Peyer's patch (tissue), 4 donors: ENCODE measurements at places on chromosomes 12 and 14. TPM values are rescaled to one million over a fixed set of nuclear protein-coding genes. Genes with fewer than 3 reads are reported as not detected.
A peak's percentile ranks its signal among the peaks of the same experiment; 100 is the strongest.

Gene WNT5B
- total RNA-seq = 0.53 TPM

DNA sequence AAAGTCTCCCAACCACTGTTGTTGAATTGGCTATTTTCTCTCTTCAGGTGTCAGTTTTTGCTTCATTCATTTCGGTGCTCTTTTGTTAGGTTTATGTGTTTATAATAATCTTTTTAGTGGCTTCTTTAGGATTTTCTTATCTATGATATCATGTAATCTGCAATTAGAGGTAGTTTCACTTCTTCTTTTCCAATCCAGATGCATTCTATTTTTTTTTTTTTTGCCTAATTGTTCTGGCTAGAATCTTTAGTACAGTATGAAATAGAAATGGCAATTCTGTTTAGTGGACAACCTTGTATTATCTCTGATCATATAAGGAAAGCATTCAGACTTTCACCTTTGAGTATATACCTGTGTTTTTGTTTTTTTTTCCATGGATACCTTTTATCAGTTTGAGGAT is 17.4 kb downstream of the CNOT2 start:
- H3K36me3 ChIP-seq = no peaks in the 10 kb centered on the region
- no peak overlapping the region for H3K4me3 ChIP-seq
- H3K27me3 ChIP-seq = no peaks in the 10 kb centered on the region
- H3K27ac ChIP-seq = no peak overlapping the region

- no peak overlapping the region for H3K4me3 ChIP-seq
- no peak overlapping the region for H3K27ac ChIP-seq
- no peaks in the 10 kb centered on the region for H3K4me1 ChIP-seq
- H3K36me3 ChIP-seq = no peaks in the 10 kb centered on the region
Measured at GRCh38 chr14:60553808-60554207, 44.9 kb downstream of the SIX6 start.

Gene SPTB
- 0.94 TPM for total RNA-seq

Gene ATL1
- total RNA-seq = 7.8 TPM

GRCh38 chr14:102220031-102220430 is 80.3 kb downstream of the WDR20 start:
- H3K36me3 ChIP-seq = no peaks in the 10 kb centered on the region
- no peak overlapping the region for H3K4me3 ChIP-seq
- no peaks in the 10 kb centered on the region for H3K27me3 ChIP-seq
- peak; percentile 70 for DNase-seq
- no peak overlapping the region for H3K27ac ChIP-seq
- no peaks in the 10 kb centered on the region for H3K4me1 ChIP-seq

DNA sequence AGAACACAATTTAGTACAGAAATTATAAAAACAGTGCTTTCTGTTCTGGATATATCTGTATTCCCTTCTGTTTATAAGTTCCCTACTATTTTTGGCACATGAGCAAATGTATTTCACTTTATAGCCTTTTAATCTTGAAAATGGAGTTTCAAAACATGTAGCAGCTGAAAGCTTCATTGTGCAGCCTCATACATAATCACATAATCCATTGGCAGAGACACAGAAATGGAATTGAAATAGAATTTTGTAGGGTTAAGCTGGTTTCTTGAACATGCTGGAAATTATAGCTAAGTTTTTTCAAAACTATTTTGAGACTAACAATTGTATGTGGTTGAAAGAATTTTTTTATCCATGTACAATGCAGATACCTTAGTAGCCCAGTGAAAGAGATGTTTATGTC is 614.3 kb upstream of the MDGA2 start:
- no peaks in the 10 kb centered on the region for H3K4me1 ChIP-seq
- DNase-seq = no peak
- no peaks in the 10 kb centered on the region for H3K36me3 ChIP-seq
- no peak overlapping the region for H3K27ac ChIP-seq
- H3K27me3 ChIP-seq = no peaks in the 10 kb centered on the region
- no peak overlapping the region for H3K4me3 ChIP-seq

Gene RPGRIP1
- total RNA-seq = not detected

DNA sequence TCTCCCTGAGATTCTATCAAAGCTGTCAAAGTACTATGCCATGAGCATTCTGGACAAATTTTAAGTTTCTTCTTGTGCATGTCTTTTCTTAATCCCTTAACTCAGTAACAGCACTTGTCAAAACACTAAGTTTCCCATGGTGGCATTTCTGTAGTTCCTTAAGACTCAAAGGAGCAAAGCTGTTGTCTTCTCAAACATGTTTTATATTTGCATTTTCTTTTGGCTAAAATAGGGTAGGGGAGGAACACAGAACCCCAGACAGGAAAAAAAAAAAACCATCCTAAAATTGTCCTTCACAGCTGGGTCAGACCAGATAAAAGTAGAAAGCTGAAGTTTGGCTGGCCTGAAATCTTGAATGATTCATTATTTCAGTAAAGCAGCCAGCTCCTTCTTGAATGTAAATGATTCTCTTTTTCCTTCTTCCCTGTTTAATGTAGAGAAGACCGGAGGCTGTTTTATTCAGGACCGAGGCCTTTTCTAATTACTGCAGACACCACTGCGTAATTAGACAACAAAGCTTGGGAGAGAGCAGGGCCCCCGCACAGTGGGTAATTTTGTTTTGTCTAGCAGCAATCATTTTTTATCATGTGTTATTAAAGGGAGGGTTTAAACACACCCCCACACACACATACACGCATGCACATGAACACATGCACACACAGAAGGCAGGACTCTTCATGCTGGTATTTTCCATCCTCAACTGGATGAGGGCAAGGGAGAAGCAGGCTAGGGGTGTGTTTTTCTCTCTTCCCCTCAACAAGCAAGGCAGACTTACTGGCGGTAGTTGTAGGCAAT is 51.0 kb downstream of the PAH start:
- no peaks in the 10 kb centered on the region for H3K4me1 ChIP-seq
- no peak for DNase-seq
- no peak overlapping the region for H3K27ac ChIP-seq
- no peak overlapping the region for H3K4me3 ChIP-seq
- no peaks in the 10 kb centered on the region for H3K27me3 ChIP-seq

- no peaks in the 10 kb centered on the region for H3K27me3 ChIP-seq
- H3K4me1 ChIP-seq = peaks cover 5% of the 10 kb centered on the region
- peak overlapping the region; percentile 13 for H3K27ac ChIP-seq
- peak; percentile 82 for DNase-seq
Measured at GRCh38 chr14:102479777-102480176, 29.8 kb downstream of the ANKRD9 start.

GRCh38 chr12:130916241-130916911 is 37.3 kb upstream of the ADGRD1 start:
- no peak overlapping the region for H3K4me3 ChIP-seq
- no peaks in the 10 kb centered on the region for H3K36me3 ChIP-seq
- H3K27ac ChIP-seq = no peak overlapping the region
- no peaks in the 10 kb centered on the region for H3K27me3 ChIP-seq
- DNase-seq = peak; percentile 54
- H3K4me1 ChIP-seq = no peaks in the 10 kb centered on the region

DNA sequence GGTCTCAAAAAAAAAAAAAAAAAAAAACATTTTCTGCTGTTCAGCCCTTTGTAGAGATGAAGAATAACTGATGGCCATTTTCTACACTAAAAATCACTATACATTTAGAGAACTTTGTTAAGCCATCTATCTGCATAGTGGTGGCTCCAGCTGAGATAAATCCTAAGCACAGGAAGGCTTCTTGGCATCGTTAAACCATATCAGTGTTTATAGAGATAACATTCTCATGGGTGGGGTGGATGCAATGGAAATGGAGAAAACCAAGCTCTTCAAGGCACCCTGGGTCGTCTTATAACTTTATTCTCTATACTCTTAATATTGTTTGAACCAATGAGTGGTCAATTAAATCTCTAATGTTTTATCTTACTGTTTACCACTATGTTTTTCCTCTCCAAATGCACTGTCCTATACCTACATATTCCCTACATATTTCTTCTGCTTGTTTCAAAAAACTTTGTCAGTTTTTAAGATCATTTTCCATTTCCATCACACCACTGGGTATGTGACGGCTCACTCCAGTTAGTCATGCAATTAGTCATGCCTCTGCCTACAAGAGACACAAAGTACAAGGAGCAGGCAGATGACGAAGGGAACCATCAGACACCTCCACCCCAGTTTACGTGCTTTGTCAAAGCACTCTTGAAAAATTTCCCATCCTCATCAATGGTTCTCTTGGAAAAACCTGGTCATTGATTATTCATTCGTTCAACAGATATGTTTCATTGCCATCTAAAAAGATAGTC is 119.3 kb upstream of the OVCH1 start:
- H3K4me3 ChIP-seq = no peak overlapping the region
- H3K4me1 ChIP-seq = no peaks in the 10 kb centered on the region
- H3K36me3 ChIP-seq = no peaks in the 10 kb centered on the region
- no peaks in the 10 kb centered on the region for H3K27me3 ChIP-seq

GRCh38 chr12:13171921-13172859 is 24.3 kb upstream of the EMP1 start:
- H3K27ac ChIP-seq = no peak overlapping the region
- H3K4me3 ChIP-seq = no peak overlapping the region
- no peaks in the 10 kb centered on the region for H3K4me1 ChIP-seq
- no peaks in the 10 kb centered on the region for H3K36me3 ChIP-seq
- H3K27me3 ChIP-seq = no peaks in the 10 kb centered on the region
- no peak for DNase-seq

Gene AKAP6
- total RNA-seq = 13.7 TPM

GRCh38 chr14:63863004-63863403 is 10.2 kb downstream of the SYNE2 start:
- no peak overlapping the region for H3K4me3 ChIP-seq
- H3K27ac ChIP-seq = peak overlapping the region; percentile 75
- peaks cover 8% of the 10 kb centered on the region for H3K4me1 ChIP-seq
- DNase-seq = no peak
- no peaks in the 10 kb centered on the region for H3K27me3 ChIP-seq

DNA sequence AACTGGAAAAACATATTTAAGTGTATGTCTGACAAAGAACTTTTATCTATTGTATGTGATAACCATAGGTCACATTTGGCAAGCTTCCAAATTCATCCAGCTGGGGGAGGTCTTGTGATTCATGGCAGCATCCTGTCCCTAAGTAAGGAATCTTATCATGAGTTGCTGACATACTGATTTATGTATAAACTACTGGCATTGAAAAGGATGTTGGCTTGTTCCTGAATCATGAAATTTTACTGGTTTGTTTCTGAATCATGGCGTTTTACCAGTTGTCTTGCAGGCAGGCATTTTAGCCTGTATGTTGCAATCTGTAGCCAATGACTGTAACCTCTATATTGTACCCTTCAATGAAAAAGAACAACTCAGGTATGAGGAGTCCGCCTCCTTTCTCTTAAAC is 244.8 kb downstream of the IPO8 start:
- no peaks in the 10 kb centered on the region for H3K27me3 ChIP-seq
- no peaks in the 10 kb centered on the region for H3K36me3 ChIP-seq
- H3K4me3 ChIP-seq = no peak overlapping the region
- no peaks in the 10 kb centered on the region for H3K4me1 ChIP-seq
- no peak overlapping the region for H3K27ac ChIP-seq
- no peak for DNase-seq

DNA sequence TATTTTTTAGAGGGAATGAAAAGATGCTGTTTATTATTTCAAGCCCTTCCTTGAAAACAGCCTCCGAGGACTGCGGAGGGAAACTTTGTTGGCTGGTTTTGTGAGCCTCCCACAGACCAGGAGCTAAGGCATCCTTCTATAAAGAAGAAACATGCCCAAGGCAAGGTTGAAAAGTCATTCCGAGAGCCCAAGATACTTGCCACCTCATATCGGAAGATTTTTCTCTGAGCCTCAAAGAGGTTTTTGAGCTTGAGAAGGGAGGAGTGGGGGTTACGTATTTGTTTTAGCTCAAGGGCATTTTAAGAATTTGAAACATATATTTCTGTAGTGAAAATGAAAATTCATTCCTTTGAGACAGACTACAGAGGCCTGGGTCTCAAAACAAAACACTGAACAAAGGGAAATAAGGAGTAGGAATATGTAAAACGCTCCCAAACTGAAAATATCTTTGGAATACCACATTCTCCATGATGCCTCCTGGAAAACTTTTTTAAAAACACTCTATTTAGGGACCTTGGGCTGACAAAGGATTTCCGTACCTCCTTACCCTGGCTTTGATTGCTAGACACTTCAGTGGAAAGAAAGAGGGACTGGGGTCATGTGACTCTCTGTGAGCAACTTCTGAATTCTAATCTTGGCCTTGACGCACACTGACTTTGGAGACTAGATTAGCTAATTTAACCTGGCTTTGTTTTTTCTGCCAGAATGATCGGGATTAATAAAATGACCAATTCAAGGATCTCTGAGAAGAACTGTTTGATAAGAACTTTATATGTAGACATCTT is 180.9 kb downstream of the SRGAP1 start:
- no peaks in the 10 kb centered on the region for H3K27me3 ChIP-seq
- H3K36me3 ChIP-seq = no peaks in the 10 kb centered on the region
- H3K4me1 ChIP-seq = no peaks in the 10 kb centered on the region
- no peak for DNase-seq

DNA sequence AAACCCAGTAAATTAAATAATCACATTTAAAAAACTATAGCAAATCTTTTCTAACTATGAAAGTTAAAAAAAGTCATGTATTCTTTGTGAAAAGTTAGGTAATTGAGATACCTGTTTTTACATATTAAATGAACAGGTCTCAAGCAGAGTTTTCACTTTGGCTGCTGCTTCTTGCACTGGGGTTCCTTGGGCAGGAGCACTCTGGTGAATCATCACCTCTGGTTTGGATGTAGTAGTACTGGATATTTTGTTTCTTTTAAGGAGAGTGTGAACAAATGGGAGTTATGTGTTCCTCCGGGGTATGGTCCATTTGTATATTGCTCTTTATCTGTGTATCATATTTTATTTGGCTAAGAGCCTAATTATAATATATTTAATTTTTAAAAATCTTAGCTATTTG is 82.7 kb downstream of the FUT8 start:
- DNase-seq = no peak
- H3K36me3 ChIP-seq = no peaks in the 10 kb centered on the region
- no peak overlapping the region for H3K27ac ChIP-seq
- H3K27me3 ChIP-seq = no peaks in the 10 kb centered on the region
- H3K4me3 ChIP-seq = no peak overlapping the region
- no peaks in the 10 kb centered on the region for H3K4me1 ChIP-seq

Gene GIT2
- total RNA-seq = 55.0 TPM

DNA sequence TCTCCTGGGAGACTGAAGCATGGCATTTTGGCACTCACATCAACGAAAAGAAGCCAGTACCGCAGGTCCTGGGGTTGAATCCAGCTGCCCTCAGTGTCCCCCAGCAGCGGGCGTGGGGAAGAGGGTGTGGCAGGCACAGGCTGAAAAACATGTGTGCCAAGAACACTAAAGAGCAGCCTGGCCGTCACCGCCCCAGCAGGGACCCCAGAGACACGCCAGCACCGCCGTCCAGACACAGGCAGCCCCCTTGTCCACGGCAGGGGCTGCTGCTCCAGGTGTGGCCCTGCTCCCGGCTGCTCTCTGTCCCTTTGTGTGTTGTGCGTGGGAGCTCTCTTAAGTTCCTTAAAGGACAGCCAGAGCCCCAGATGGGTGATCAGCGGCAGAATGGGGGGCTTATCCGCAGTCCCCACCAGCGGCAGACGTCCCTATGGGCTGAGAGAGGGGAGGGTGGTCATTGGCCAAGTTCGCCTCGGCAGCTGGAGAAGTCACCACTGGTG is 556 bp downstream of the PHETA1 start:
- DNase-seq = peak; percentile 73
- no peaks in the 10 kb centered on the region for H3K27me3 ChIP-seq
- H3K4me1 ChIP-seq = peaks cover 31% of the 10 kb centered on the region

Gene MAP3K9
- total RNA-seq = 13.2 TPM

Gene SELPLG
- 4.4 TPM for total RNA-seq

Gene IL26
- total RNA-seq = not detected
